ENCODE measurements at places on chromosomes 4 and X.

DNA sequence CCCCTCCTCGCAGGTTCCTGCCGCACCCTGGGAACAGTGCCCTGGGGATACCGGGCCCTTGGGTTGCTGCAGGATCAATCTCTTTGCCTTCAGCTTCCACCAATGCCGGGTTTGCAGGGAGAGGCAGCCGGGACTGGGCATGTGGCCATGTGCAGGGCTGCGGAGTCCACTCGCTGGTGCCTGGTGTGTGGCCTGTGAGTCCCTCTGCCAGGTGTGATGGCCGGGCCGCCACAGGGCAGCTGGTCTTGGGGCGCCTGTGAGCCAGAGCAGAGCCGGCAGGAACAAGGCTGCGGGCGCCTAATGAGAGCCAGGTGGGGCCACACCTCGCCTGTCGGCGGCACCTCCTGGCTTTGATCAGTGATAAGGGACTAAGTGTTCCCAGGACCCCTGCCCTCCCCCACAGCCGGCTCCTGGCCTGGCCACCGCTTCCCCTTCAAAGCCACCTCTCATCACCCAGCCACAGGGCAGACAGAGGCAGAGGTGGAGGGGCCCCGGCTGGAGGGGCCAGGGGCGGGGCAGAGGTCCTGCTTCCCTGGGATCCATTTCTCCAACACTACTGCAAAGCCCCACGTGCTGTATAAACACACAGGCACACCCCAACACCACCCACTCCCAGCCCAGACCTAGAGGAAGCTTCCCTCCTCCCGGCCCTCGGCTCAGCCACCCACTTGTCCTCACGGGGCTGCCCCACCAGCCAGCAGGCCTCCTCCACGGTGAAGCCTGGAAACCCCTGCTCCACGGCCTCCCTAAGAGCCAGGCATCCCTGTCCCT, 132.7 kb downstream of the CPZ start:
- DNase-seq, result no peak

- no peak for DNase-seq
Observed at GRCh38 chrX:120428309-120428708, 40.8 kb downstream of the LAMP2 start.

DNA sequence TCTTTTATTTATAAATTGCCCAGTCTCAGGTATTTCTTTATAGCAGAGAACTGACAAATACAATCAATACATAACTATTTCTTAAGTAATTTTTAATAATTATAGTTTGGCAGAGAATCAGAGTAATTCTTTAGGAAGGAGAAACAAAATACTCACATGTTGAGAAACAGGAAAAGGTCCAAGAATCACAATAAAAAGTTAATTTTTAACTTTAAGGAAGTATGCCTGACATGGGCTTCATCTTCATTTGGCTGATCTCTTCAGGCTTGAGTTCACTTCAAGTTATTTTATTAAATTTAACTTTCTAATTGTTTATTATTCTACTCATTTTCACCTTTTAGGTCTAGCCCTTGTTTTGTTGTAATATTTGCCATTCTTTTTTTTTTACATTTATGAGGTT, 36.1 kb upstream of the RNF150 start:
- DNase-seq, result no peak

- DNase-seq, result no peak
Observed at GRCh38 chrX:40172401-40173142, 74.8 kb upstream of the BCOR start.

- DNase-seq, result no peak
Observed at GRCh38 chr4:8394061-8394519, 46.4 kb downstream of the ACOX3 start.

GRCh38 chrX:44144177-44144945, 171.2 kb upstream of the NDP start:
- no peak for DNase-seq

- no peak for DNase-seq
Observed at GRCh38 chrX:123561439-123562215, 171.2 kb downstream of the THOC2 start.

DNA sequence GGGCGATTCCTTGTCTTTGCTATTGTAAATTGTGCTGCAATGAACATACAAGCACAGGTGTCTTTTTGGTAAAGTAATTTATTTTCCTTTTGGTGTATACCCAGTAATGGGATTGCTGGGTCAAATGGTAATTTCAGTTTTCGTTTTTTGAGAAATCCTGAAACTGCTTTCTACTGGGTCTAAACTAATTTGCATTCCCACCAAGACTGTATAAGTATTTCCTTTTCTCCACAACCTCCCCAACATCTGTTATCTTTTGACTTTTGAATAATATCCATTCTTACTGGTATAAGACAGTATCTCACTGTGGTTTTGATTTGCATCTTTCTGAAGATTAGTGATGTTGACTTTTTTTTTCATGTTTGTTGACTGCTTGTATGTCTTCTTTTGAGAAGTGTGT, 2506.0 kb downstream of the PCDH7 start:
- DNase-seq, result no peak

- DNase-seq, result no peak
Observed at GRCh38 chr4:20423420-20423819, 171.7 kb downstream of the SLIT2 start.

DNA sequence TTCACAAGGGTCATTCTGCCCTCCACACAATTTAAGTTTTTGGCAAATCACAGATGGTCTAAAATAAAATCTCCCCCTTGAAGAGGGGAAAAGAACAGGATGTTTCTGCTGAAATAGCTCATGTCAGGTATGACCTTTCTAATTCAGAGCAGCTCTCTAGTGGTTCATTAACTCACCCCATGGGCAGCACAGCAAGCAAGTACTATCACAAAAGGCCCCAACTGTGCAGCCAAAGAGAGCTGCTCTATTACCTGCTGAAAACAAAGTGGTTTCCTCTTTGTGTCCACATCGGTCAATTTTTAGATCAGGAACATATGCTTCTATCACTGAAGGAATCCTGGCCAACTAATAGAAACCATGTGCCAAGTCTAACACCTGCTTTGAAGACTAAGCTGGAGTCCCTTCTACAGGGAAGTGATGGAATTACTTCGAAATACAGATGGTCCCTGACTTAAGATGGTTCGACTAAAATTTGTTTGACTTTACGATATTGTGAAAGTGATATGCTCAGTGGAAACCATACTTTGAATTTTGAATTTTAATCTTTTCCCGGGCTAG, 164.3 kb downstream of the ENOX2 start:
- DNase-seq, result no peak

DNA sequence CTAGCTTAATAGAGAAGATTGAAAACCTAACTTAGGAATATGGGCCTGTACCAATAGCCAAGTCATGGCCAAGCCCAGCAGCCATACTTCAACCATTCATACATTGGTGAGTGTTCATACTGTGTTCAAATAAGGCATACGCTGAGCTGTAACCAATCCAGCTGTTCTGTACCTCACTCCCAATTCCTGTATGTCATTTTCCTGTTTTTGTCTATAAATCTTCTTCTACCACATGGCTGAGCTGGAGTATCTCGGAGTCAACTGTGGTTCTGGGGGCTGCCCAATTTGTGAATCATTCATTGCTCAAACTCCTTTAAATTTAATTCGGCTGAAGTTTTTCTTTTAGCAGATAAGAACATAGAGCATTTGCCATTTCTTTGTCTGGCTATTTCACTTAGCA, 195.3 kb upstream of the ANKRD50 start:
- DNase-seq, result peak; percentile 36

DNA sequence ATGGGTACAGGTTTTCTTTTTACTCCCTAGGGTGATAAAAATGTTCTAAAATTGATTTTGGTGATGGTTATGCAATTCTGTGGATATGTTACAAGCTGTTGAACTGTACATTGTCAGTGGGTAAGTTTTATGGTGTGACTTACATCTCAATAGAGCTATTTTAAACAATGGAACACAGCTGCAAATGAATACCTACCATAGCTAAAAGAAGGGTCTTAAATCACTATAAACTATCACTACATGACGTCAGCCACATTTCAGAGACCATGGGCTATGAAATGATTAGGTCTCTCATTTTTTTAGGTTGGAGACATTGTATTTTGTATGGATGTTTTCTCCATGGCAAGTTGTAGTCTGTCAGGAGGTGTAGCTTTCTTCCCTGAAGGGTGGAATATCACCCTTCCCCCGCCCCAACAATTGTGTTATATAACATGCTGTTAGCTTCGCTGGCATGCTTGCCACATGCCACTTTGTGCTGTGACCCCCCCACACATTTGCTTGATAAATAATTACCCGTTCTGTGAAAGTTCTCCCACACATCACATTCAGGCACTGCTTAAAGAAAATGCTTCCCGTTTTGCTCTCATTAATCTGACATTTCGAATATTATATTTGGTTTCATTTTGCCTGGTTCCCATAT, 159.7 kb downstream of the ARHGAP10 start:
- DNase-seq, result no peak

GRCh38 chrX:50114113-50114512, 86.7 kb downstream of the AKAP4 start:
- no peak for DNase-seq

DNA sequence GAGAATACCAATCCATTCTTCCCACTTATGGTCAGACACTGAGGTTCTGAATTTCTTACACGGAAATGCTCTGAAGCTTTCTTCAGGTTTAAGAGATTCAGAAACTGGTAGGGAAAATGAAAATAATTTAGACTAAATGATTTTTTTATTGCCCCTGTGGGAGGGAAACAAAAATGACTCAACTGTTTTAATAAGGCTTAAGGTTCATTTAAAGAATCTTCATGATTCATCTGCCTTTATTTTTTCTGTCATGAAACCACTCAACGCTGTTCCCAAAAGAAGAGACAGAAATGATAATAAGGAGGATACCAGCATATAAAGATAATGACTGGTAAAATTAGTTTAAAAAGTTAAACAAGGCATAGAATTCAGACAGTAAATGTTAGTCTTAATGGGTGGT, 39.3 kb upstream of the FAM47B start:
- no peak for DNase-seq

DNA sequence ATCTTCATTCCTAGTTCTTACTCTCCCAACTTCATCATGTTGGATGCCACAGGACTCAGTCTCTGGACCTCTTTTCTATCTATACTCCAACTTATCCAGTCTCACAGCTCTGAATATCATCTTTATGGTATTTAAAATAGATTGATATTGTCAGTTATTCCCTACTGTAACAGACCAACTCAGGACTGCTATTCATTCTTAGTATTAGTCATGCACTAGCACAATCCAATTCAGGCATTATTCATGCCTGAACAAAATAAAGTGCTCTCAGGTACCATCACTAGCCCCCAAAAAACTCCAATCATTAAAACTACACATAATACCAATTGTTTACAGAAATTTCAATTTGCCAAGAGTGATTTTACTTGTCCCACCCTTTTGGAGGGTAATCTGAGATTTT, 37.7 kb downstream of the FRYL start:
- DNase-seq, result no peak

- no peak for DNase-seq
Observed at GRCh38 chr4:163815776-163816175, 321.3 kb downstream of the TMA16 start.
